ENCODE measurements at places on chromosomes 5 and 9.

DNA sequence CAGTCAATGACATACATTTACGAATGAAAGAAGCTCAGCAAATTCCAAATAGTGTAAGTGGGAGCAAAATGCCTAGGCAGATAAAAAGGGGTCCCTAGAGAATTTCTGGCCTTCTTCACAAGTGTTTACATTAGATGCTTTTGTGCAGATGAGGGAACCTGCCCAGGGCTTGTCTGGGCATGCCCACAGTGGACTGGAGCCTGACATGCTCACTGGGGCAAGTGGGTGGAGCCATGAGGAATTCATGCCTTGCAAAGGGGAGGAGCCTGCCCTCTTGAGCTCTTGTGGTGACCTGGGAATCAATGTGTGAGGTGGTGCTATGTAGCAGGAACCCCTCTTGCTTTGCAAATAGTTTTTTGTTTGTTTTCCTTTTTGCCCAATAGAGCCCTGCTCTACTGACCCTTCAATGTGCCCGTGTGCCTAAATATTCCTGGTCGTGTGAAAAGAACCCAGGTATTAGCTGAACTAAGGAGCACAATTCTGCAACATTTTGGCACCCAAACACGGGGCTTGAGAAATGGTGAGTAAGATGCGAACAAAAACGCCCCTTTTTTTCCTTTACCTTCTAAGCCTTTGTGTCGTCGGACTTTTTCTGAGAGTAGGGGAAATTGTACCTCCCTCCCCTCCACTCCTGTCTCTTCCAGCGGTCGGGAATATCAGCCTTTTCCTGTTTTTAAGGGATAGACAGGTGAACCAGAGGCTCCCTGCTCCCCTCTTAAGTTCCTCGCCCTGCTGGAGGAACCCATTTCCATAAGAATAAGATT lies 433.8 kb upstream of the CDH9 start:
- peak; percentile 8 for DNase-seq

DNA sequence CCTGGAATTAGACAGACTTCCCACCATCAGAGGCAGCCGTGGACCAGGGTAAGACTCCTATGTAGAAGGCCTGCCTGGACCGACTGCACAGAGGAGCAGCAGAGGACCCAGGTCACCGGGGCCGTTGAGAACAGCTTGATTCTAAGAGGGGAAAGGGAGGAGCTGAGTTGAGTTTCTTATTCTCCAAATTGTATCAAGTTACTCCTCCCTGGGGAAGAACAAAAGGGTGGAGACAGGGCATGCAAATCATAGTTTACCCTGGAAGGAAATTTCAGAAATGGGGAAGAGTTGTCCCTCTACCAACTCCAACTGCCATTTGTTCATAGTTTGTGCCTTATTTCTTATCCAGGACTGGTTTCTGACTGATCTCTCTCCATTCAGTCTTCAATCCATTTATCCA lies 20.9 kb upstream of the SLC31A2 start:
- DNase-seq: no peak

GRCh38 chr9:69218166-69218565 lies 44.1 kb downstream of the TJP2 start:
- peak; percentile 11 for DNase-seq

DNA sequence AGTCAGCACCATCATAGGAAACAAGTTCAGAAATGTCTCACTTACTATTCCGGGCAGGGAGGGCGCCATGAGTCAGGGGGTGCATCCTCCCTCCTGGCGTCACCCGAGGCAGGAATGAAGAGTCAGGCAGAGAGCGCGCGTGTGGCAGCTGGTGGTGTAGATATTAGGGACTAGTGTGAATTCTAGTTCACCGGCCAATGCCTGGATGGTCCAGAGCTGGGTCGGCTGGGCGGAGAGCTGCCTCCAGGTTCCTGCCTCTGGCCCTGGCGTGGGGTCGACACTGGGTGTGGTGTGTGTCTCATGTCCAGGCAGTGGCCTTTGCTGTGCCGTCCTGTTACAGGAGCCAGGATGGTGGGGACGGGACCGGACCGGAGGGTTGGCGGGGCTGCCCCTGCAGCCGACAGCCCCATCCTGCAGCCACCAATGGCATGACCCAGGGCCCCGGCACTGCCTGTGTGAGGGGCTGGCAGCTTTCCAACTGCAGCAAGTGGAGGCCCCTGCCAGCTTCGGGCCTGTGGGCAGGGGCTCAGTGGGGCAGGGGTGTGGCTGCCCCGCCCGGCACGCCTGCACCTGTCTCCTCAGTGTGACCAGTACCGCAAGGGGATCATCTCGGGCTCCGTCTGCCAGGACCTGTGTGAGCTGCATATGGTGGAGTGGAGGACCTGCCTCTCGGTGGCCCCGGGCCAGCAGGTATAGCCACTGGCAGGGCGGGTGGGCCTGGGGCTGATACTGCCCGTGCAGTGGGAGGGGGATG lies 9.1 kb downstream of the DIPK1B start:
- no peak for DNase-seq

GRCh38 chr9:87433853-87434252 lies 63.8 kb upstream of the DAPK1 start:
- DNase-seq: no peak

GRCh38 chr5:86461169-86461956 lies 156.4 kb upstream of the COX7C start:
- no peak for DNase-seq

- no peak for DNase-seq
Observed at GRCh38 chr9:124880501-124880900, 18.6 kb downstream of the ARPC5L start.

DNA sequence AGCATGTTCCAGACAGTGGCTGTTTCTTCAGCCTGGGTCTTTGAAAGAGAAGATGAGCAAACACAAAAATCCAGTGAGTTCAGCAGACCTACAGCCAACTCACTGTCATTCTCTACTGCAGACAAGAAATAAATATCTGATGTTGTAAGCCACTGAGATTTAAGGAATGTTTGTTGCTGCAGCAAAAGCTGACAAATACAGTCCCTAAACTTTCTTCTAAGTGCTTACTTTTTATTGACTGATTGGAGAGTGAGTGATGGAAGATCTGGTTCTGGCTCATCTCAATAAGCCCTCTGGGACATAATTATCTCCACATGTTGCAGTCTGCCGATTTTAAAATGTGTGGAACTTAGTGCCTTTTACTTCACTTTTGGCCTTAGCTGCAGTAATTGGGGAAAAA lies 69.9 kb upstream of the LMNB1 start:
- DNase-seq: no peak

GRCh38 chr9:3868012-3868411 lies 342.2 kb upstream of the RFX3 start:
- DNase-seq: no peak

- peak; percentile 42 for DNase-seq
Observed at GRCh38 chr5:59598547-59598874, 295.0 kb downstream of the PDE4D start.

DNA sequence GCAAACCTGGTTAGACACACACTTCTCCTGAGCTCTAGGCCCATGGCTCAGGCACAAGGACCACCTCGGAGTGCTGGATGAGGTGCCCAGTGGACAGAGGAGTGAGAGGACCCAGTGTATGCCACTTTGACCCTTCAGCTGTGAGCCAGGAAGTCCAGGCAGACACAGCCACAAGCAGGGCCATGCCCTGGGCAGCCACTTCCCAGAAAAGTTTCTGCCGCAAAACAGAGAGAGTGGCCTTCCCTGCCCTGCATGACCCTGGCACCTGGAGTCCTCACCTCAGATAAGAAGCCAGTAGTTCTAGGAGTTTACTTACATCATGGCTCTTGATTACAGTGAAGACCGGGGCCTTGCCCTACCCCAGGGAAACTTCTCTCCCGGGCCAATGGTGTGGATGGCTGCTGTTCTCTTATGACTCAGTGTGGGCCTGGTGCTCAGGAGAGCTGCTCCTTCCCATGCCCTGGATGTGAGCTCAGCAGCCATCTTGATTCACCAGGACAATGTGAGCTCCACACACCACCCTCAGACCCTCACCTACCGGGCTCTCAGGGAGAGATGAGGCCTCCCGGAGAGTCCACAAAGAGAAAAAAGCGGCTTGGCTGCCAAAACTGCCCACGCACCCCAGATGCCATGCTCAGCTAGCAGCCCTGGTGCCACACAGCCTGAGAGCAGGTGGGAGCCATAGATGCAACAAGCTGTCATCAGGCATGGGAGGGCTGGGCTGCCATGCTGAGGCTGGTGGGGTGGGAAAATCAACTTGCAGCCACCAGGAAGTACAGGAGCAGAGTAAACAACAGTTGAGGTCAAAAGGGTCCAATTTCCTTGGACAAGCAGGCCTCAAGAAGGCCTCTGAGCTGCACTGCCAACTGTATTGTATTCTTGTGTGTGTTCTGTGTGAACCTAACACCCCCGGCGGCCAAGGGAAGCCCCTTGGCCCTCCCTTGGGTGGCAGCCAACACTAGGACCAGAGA lies 11.7 kb upstream of the IRF1 start:
- no peak for DNase-seq

DNA sequence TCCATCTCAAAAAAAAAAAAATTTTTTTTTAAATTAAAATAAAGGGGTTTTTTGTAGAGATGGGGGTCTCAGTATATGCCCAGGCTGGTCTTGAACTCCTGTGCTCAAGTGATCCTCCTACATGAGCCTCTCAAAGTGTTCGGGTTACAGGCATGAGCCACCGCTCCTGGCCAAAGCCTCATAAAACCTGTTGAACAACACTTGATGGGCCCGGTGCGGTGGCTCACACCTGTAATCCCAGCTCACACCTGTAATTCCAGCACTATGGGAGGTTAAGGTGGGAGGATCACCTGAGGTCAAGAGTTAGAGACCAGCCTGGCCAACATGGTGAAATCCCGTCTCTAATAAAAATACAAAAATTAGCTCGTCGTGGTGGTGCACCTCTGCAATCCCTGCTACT lies 7.7 kb upstream of the NPM1 start:
- DNase-seq: no peak

- DNase-seq: no peak
Observed at GRCh38 chr5:136626531-136626930, 261.2 kb upstream of the TRPC7 start.

DNA sequence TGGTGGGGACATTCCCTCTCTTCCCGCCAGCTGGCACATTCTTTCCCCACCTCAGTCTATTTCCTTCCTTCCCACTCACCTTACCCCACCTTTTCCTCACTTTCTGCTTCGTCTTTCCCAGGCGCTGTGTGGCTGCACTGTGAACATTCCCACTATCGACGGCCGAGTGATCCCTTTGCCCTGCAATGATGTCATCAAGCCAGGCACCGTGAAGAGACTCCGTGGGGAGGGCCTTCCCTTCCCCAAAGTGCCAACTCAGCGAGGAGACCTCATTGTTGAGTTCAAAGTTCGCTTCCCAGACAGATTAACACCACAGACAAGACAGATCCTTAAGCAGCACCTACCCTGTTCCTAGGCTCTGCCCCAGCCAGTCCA lies 7.3 kb downstream of the DNAJB5 start:
- DNase-seq: no peak

- peak; percentile 31 for DNase-seq
Observed at GRCh38 chr5:174482607-174483024, 241.8 kb upstream of the MSX2 start.

DNA sequence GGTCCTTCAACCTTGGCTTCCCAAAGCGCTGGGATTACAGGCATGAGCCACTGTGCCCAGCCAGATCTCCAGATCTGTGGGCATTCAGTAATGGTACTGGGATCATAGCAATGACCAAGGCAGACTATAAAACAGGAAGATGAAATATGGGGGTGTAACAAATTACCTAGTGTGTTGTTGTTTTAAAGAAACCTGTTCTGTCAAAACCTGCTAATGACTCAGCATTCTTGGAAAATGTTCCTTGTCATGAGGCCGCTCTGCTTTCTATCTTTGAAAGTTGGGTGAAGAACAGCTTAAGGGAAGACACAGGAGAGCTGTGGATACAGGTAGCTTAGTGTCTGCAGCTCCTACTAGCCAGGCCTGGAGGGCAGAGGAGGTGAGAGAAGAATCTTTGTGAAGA lies 19.4 kb downstream of the TARS1 start:
- no peak for DNase-seq

- DNase-seq: no peak
Observed at GRCh38 chr5:51373880-51374523, 9.2 kb upstream of the ISL1 start.

DNA sequence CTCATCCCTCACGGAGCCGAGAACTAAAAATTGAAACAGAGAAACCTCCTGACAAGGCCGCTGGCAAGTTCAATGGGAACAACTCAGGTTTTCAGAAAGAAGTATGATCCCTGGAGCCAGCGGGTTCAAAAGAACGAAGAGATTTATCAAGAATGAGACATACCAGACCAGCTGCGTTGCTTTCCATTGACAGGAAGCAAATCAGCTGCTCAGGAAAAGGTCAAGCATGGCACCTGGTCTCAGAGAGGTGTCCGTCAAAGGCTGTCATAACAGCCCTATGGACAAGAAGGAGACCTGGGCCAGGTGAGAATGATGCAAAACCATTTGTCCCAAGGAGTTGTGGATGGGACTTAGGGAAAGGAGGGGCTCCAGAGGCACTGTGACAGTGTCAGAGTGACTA lies 34.9 kb upstream of the GNE start:
- DNase-seq: no peak

DNA sequence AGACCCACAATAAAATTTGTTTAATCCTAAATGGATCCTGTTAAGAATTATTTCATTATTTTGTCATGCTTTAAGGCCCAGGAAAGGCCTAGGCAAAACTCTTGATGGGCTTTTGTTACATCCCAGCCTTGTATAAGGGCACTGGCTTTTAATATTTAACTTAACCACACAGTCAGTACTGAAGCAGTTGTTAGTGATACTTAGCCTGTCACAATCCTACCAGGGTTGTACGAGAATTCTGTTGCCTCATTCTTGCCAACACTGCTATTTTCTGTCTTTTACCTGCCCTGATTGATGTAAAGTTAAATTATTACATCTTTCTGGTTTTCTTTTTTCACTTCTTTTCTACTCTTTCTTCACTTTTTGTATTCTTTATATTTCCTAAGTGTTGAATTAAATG lies 10.9 kb downstream of the ZNF169 start:
- DNase-seq: no peak

GRCh38 chr5:54959673-54960418 lies 25.5 kb downstream of the ESM1 start:
- peak; percentile 8 for DNase-seq

DNA sequence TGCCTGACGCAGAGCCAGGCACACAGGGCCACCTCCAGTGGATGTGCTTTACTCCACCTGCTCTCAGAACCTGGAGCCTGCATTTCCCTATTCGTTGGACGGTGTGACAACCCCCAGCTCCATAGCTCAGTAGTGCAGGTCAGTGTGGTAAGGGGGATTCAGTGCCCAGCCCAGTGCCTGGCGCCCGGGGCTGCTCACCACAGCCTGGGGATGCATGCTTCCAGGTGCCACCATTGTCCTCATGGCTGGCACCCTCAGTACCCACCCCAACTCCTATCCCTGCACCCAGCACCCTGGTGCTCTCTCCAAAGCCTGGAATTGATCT lies 32.8 kb upstream of the ADAMTS2 start:
- no peak for DNase-seq

- DNase-seq: peak; percentile 75
Observed at GRCh38 chr5:95374061-95374460, 17.1 kb upstream of the FAM81B start.

- peak; percentile 71 for DNase-seq
Observed at GRCh38 chr5:62144401-62145022, 161.5 kb upstream of the KIF2A start.

GRCh38 chr5:140292212-140293036 lies 10.5 kb downstream of the PFDN1 start:
- DNase-seq: no peak
